ENCODE measurements at places on chromosomes 11 and 22.

DNA sequence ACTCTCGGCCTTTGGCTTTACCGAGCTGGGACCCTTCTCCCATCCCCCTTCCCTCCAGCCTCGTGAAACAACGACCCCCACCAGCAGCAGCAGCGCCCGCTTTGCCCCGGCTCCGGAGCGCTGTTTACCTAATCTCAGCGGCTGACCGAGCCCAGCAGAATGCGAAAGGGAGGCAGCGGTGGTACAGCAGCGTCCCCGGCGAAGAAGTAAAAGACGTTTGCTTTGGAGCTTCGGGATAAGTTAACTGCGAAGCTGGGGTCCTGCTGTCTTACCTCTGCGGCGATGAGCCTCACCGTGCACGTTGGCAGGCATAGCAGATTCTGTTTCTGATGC, 2.0 kb upstream of the LARGE1 start:
- no peak for DNase-seq

GRCh38 chr11:86369668-86370067, 5.0 kb upstream of the CCDC81 start:
- DNase-seq = no peak

- DNase-seq = no peak
Observed at GRCh38 chr11:494761-495536, 12.1 kb downstream of the RNH1 start.

GRCh38 chr11:61923166-61924063, 6.0 kb upstream of the RAB3IL1 start:
- DNase-seq = no peak

- no peak for DNase-seq
Observed at GRCh38 chr11:75276186-75276585, 35.6 kb downstream of the TPBGL start.
